ENCODE measurements at places on chromosomes 6 and 20. TPM values are rescaled to one million over a fixed set of nuclear protein-coding genes. Genes with fewer than 3 reads are reported as not detected.

Gene SNX9
- 18.1 TPM for polyA plus RNA-seq

Gene ADIG
- polyA plus RNA-seq: not detected

Gene LHFPL5
- polyA plus RNA-seq: not detected

Gene PRRT1
- 2.7 TPM for polyA plus RNA-seq

Gene EEF1A2
- polyA plus RNA-seq: 1.3 TPM

Gene FAM229B
- polyA plus RNA-seq: 32.9 TPM

Gene DZANK1
- 6.1 TPM for polyA plus RNA-seq

Gene TSBP1
- not detected for polyA plus RNA-seq

Gene CRISP2
- 1.1 TPM for polyA plus RNA-seq

Gene SEL1L2
- polyA plus RNA-seq: not detected

Gene CLVS2
- polyA plus RNA-seq: 0.14 TPM

Gene AFDN
- polyA plus RNA-seq: 66.9 TPM

Gene SLC32A1
- polyA plus RNA-seq: not detected

Gene ABHD16B
- polyA plus RNA-seq: not detected

Gene PNLDC1
- polyA plus RNA-seq: not detected

Gene ESR1
- polyA plus RNA-seq: 0.24 TPM

Gene QKI
- polyA plus RNA-seq: 60.8 TPM

Gene PTCRA
- not detected for polyA plus RNA-seq

Gene SLC22A16
- 0.37 TPM for polyA plus RNA-seq

Gene IPCEF1
- 0.15 TPM for polyA plus RNA-seq

Gene C6orf132
- 22.2 TPM for polyA plus RNA-seq

Gene DACT2
- polyA plus RNA-seq: 1.5 TPM

Gene NOL4L
- polyA plus RNA-seq: 36.7 TPM

Gene TPBG
- 22.1 TPM for polyA plus RNA-seq

Gene LINC00237
- 2.0 TPM for polyA plus RNA-seq

Gene VGLL2
- not detected for polyA plus RNA-seq

Gene MYCT1
- polyA plus RNA-seq: 1.9 TPM

Gene UBD
- not detected for polyA plus RNA-seq

Gene BHLHE23
- 0.52 TPM for polyA plus RNA-seq

Gene NANP
- 3.2 TPM for polyA plus RNA-seq

Gene CNR1
- polyA plus RNA-seq: 0.71 TPM

Gene C6orf58
- 0.18 TPM for polyA plus RNA-seq

Gene MMP24
- polyA plus RNA-seq: 1.8 TPM

Gene ZC2HC1B
- polyA plus RNA-seq: not detected

Gene DOK5
- 6.9 TPM for polyA plus RNA-seq

Gene BTBD9
- polyA plus RNA-seq: 4.2 TPM

Gene CST2
- polyA plus RNA-seq: not detected

Gene RAET1L
- polyA plus RNA-seq: not detected

Gene DPPA5
- 12.9 TPM for polyA plus RNA-seq

Gene GSTA4
- 29.9 TPM for polyA plus RNA-seq
